Dermis microvascular lymphatic vessel endothelial cell (primary cell): ENCODE measurements at places on chromosomes 12 and 14. TPM values are rescaled to one million over a fixed set of nuclear protein-coding genes. Genes with fewer than 3 reads are reported as not detected.

- DNase-seq, result no peak
Measured at GRCh38 chr14:72683787-72684186, 210.1 kb downstream of the DPF3 start.

DNA sequence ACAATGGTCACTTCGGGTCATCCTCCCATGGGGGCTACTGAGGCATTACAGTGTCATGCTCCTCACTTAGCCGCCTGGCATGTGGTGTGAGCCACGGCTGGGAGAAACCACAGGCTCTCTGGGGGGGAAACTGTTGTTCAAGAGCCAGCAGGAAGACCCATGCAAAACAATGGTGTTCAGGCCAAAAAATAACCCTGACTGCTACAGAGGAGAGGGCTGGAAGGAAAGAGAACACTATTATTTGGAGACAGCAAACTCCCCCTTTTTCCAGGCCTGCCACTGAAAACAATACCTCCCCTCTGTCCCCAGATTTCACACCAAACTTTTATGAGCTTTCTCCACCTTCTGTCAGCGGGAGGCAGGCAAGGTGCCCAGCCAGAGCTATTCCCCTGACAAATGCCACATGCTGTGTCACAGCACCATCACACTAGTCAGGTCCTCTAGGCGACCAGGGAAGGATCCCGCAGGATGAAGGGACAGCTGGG, 83.7 kb downstream of the CHGA start:
- no peak for DNase-seq

- peak; percentile 29 for DNase-seq
Measured at GRCh38 chr12:118359541-118359915, 13.2 kb downstream of the TAOK3 start.

DNA sequence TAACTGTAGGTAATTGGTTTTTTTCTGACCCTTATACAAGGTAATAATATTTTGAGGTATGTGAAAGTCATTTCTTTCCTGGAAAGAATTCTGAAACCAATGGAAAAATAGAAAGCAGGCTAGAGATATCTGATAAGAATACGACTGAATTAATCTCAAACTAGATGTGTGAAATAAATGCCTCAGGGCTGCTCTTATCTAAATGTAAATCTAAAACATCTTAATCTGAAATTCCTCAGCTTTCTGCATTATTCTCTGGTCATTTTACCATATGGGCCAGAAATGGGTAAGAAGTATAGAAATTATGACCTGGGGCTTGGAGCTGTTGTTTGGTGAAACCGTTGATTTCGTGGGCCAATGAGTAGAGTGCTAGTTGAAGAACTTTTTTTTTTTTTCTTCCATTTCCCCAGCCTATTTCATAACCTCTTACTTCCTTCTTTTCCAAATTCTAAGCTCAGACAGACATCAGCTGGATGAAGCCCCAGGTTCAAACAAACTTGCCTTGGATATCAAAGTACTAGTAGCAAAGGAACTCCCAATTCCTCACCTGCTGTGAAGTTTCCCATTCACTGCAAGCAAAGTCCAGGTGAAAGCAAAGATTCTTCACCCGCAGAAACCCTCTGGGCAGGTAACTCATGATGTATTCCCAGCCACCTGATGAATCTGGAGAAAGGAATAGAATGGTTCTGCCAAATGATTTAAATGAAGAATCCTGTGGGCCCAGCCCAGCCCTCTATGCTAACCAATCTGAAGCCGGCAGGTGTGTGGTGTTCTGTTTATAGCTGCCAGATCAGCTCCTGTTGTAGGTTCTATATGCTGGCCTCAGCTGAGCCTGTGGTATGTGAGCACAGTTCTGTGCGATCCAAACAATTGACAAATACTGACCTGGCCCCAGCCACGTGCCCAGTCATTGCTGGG, 9.7 kb upstream of the FOS start:
- no peak for DNase-seq

DNA sequence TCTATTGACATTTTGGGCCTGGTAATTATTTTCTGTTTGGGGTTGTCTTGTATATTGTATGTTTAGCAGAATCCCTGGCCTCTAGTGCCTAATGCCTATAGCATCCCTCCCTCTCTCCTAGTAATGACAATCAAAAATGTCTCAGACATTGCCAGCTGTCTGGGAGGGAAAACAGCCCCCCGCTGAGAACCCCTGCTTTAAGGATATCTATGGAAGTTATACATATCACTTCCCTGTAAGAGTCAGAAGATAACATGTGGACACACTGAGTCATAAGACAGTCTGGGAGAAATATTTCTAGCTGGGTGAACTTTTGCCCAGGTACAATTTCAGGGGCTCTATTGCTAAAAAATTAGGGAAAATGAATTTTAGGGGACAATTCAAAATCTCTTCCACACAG, 255.0 kb downstream of the PAWR start:
- DNase-seq, result no peak

- peak; percentile 30 for DNase-seq
Measured at GRCh38 chr12:119444462-119445044, 110.0 kb downstream of the CCDC60 start.

Gene COX6A1
- total RNA-seq, result 417 and 434 TPM in 2 replicates

DNA sequence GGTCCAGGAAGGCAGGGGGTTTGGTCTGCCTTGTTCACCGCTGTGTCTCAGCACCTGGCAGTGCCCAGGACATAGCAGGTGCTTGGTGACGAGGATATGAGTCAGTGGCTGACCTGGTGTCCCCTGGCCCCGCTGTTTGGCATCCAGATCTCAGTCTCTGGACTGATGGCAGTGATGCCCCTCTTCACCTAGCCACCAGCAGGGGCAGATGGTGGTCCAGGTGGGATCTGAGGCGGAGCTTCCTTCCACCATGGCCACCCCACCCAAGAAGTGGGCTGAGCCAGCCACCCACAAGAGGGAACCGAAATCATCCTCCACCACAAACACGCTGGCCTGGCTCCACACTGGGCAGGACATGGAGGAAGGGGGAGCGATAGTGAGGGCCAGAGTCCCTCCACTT, 16.1 kb upstream of the SH2B3 start:
- DNase-seq, result no peak

Gene TMEM132C
- total RNA-seq, result not detected in 2 replicates

Gene ZBTB1
- total RNA-seq, result 33.4 and 40.8 TPM in 2 replicates

DNA sequence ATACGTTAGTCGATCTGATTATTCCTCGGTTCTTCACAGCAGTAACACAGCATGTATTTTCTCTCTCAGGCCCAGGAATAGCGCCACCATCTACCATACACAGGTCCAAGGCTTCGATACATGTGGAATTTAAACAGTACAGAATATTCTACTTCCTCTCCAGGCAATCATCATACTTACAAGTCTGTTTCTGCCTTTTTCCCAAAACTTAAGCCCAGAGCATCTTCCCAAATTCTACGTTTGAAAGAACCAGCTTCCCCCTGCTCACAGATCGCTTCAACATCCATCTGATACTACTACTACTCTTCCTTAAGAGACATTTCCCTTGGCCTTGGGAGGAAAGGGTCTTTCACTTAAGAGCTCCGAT, 626 bp downstream of the TXNDC16 start:
- DNase-seq, result peak; percentile 47

Gene C3AR1
- total RNA-seq, result 0.13 and 0.26 TPM in 2 replicates

Gene ZNF219
- 2.6 and 4.2 TPM in 2 replicates for total RNA-seq

- no peak for DNase-seq
Measured at GRCh38 chr12:30829876-30830275, 75.1 kb upstream of the CAPRIN2 start.

GRCh38 chr12:46439793-46440511, 67.4 kb upstream of the SLC38A2 start:
- peak; percentile 36 for DNase-seq

Gene ZNF84
- total RNA-seq, result 14.4 and 23.0 TPM in 2 replicates

DNA sequence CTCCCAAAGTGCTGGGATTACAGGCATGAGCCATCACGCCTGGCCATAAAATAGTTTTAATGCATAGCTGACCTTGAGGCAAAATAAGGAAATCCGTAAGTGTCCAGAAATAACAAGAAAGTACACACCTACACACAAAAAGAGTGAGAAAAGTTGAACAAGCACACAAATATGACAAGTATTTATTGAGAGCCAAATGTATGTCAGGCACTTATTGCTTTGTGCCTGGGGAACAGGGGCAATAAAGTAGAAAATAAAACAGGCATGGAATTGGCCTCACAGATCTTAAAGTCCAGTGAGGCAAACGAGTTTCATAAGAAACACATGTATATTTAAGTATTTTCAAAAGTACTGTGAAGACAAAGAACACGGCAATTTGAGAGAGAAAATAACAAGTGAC, 103.7 kb downstream of the ERGIC2 start:
- no peak for DNase-seq

Gene FAIM2
- total RNA-seq, result not detected in 2 replicates

- no peak for DNase-seq
Measured at GRCh38 chr12:73892201-73892600, 645.4 kb upstream of the ATXN7L3B start.

Gene RBP5
- 0.26 and 0.38 TPM in 2 replicates for total RNA-seq

Gene RTN1
- under 0.01 and 0.13 TPM in 2 replicates for total RNA-seq

GRCh38 chr14:102699416-102700110, 77.7 kb upstream of the TRAF3 start:
- peak; percentile 44 for DNase-seq

DNA sequence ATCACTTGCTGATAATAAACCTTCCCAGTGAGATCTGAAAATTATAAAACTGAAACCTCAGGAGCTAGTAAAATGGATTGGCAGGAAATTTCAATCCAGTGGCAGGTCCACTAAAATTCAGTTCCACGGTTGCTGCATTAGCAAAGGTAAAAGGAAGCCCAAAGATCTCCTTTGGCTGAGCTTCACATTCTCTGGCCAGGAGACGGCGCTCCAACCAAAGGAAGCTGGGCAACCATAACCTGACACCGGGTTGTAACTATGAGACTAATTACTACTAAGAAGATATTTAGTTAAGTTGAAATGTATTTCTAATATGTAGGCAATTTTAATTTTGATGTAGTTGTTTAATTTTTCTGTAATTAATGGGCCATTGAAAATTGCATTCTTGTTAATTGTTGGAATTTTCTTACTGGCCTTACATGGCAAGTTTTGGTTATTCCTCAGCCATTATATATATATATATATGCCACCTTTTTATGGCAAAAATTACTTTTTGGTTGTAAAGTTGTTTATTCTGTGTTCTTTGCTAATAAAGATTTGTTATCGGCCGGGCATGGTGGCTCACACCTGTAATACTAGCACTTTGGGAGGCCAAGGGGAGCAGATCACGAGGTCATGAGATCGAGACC, 17.0 kb downstream of the OR8S1 start:
- peak; percentile 3 for DNase-seq

GRCh38 chr14:71142375-71143038, 235.2 kb downstream of the PCNX1 start:
- DNase-seq, result peak; percentile 43

DNA sequence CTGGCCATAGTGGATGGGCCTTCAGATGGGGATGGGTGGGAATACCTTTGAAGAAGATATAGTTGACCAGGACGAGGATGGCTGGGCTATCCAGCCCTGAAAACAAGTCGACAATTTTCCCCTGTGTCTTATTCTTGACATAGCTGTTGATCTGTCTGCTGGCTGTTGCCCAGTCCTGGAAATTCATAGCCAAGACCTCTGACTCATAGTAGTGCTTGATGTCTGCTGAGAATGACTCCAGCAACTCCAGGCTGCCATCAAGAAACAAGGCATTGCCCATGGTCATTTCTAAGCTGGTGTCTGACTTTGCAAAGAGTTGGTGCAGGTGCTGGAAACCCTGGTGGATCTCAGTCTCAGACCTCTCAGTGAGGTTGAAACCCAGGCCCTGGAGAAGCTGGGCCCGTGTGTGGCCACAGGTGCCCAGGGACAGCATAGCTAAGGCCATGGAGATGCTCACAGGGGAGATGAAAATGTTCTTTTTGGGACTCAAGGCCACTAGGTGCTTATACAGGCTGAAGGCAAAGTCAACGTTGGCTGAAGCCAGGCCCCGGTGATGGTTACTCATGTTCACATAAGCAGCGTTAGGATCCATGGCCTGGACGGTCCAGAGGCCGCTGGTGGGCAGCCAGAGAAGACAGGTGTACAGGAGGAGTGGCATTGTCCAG, 9.0 kb downstream of the SERPINA6 start:
- DNase-seq, result no peak

DNA sequence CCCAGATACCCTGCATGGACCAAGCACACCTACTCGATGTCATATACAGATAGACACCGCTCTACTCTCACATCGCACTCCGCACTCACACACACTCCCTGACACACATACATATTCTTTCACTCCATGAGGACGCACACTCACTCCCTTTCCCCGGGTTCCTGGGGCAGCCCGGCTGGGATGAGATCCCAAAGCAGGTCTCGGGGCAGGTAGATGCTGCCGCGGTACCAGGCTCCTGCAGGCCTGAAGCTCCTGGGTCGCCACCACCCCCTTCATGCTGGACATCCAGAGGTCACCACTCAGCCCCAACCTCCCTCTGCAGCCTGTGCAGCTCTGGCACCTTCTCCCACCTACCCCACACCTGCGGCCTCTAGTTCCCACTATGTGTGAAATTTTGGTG, 2.3 kb downstream of the C1QL4 start:
- no peak for DNase-seq

DNA sequence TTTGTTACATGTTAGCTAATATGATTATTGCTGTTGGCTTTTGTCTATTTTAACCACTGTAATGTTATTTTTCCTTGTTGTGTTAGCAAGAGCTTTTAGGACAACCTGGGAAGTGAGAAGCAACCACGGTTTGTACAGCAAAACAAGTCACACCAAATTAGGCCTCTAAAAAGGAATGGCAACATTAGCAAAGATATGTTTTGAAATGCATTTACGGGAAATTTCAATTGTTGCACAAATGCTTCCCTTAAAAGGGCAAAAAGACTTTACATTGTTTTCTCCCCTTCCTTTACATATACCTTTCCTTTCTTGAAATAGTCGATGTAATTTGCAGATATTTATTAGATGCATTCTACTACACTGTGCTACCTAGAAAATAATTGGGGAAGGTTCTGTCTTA, 4.1 kb upstream of the LTA4H start:
- no peak for DNase-seq

GRCh38 chr12:116547955-116548501, 11.2 kb upstream of the MAP1LC3B2 start:
- DNase-seq, result no peak

GRCh38 chr14:59482541-59483331, 1.5 kb downstream of the L3HYPDH start:
- peak; percentile 70 for DNase-seq

Gene CATSPERB
- total RNA-seq, result 0.13 and 1.6 TPM in 2 replicates

DNA sequence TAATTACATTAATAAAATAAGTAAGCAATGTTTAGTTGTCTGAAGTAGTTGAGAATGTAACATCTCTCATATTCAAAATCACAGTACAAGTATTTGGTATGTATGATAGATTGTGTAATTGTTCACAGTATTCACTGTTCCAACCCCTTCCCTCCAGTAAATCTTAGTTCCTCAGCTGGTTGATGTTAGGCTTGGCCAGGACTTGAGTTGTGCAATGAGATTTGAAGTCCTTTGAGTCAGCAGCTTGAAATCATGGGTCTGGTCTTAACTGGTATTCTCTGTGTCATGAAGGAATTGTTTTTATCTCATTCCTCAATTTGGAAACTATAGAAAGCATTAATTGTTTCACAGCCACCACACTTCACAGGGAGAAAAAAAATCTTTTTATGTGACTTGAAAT, 477.1 kb downstream of the FSCB start:
- no peak for DNase-seq
